Activated naive CD4-positive, alpha-beta T cell treated with anti-CD3 and anti-CD28 coated beads, Interleukin-2, amount 10 ng/mL, durations not matched to agents 7 days and 5 days (primary cell): ENCODE measurements at places on chromosomes 1 and 21.

DNA sequence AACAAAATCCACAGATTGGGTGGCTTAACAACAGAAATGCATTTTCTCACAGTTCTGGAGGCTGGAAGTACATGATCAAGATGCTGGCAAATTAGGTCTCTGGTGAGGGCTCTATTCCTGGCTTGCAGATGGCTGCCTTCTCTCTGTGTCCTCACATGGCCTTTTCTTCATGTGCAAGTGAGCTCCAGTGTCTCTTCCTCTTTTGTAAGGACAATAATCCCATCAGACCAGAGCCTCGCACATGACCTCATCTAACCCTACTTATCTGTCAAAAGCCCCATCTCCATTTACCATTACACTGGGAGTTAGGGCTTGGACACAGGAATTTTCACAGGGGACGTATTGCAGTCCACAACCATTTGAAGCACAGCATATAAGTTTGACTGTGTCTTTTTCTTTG is 181.6 kb downstream of the NEGR1 start:
- no peaks in the 10 kb centered on the region for H3K36me3 ChIP-seq
- H3K4me3 ChIP-seq: no peak overlapping the region
- DNase-seq: no peak
- no peak overlapping the region for H3K27ac ChIP-seq
- H3K4me1 ChIP-seq: no peaks in the 10 kb centered on the region
- no peaks in the 10 kb centered on the region for H3K27me3 ChIP-seq

GRCh38 chr1:203046984-203047630 is 20.8 kb downstream of the PPFIA4 start:
- peaks cover 9% of the 10 kb centered on the region for H3K27me3 ChIP-seq
- DNase-seq: no peak
- no peaks in the 10 kb centered on the region for H3K4me1 ChIP-seq
- peaks cover 11% of the 10 kb centered on the region for H3K36me3 ChIP-seq

DNA sequence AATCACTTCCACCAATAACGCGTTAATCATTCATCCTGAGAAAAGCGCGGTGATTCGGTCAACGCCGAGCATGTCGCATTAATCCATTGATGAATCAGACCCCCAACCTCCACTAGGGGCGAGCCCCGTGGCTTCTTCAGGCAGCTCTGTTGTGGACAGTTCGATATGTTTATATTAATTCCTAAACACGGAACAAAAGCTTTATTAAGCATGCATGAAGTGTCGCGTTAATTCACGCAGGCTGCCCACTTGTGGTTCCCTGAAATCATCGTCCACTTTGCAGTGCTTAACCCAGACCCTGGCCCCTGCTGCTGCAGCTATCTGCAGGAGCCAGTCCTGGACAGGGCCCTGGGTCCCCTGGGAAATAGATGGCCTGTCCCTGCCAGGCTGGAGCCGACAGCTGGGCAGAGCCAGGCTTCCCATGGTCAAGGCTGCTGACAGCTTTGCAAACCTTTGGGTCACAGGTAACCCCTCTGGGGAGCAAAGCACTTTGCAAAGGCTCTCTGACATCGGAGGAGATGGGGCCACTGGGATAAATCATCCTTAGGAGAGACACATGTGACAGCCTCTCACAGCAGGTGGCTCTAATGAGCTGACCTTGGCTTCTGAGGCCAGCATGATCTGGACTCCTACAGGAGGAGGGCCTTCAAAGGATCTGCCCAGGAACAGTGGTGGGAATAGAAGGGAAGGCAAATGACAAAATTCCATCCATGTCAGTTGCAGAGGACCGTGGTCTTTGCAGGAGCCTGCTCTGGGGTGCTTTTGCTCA is 137.0 kb upstream of the AJAP1 start:
- no peak overlapping the region for H3K4me3 ChIP-seq
- H3K27me3 ChIP-seq: peaks cover 3% of the 10 kb centered on the region
- H3K27ac ChIP-seq: no peak overlapping the region
- no peak for DNase-seq
- H3K4me1 ChIP-seq: no peaks in the 10 kb centered on the region
- no peaks in the 10 kb centered on the region for H3K36me3 ChIP-seq

DNA sequence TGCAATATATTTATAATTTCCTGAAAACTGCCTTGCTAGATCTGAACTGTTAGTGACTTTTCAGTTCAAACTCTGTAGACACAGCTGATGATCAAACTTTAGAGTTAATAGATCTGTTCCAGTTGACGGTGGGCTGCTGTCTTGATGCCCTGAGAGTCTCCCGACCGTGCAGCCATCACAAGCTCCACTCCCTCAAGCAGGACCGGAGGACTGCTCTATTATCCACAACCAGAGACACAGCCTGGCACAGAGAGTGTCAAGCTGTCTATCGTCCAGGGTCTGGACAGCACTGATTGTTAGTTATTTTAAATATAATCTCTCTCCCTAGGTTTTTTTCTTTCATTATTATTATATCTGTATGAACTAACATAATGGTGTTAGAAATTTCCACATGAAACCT is 8.0 kb downstream of the CHODL start:
- H3K27me3 ChIP-seq: no peaks in the 10 kb centered on the region
- no peak for DNase-seq
- no peaks in the 10 kb centered on the region for H3K4me1 ChIP-seq
- H3K4me3 ChIP-seq: no peak overlapping the region

DNA sequence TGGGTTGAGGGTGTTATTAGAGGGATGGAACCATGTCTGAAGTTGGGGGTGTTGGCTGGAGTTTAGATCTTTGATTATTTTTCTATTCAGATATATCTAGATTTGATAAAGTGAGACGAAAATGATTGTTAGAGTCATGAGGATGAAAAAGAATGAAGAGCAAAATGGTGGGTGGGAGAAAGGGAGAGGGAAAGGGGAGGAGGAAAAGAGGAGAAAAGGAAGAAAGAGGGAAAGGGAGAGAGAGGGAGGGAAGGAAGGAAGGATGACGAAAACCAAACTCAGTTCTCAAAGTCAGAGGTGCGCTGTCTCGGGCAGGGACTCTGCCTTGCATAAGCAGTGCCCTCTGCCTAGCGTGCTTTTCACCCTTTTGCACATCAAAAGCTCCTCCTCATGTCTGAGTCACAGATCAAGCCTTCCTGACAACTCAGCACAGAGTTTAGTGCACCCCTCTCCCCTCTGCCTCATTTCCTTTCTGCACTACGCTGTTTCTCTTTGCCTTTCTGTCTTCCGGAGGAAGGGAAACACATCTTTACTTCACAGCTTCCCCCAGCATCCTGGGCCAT is 225.8 kb upstream of the PROX1 start:
- peaks cover 14% of the 10 kb centered on the region for H3K4me1 ChIP-seq
- DNase-seq: peak; percentile 54
- H3K36me3 ChIP-seq: no peaks in the 10 kb centered on the region

DNA sequence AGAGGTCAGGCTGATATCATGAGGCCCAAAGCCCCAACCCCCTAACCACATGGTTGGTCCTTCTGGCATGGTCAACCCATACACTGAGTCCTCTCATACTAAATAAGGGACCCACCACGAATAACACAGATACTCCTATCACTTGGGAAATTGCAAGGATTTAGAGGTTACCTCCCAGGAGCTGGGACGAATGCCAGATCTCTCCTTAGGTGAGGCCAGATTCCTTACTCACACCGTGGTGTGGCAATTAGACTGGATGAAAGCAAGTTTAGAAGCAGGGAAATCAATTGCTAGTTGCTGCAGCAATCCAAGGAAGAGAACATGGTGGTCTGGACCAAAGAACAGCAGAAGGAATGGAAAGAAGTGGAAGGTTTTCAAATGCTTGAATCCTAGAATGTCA is 60.1 kb downstream of the IER5 start:
- H3K36me3 ChIP-seq: peaks cover 4% of the 10 kb centered on the region
- peaks cover 43% of the 10 kb centered on the region for H3K27me3 ChIP-seq
- H3K4me3 ChIP-seq: no peak overlapping the region
- no peak overlapping the region for H3K27ac ChIP-seq
- H3K4me1 ChIP-seq: peaks cover 49% of the 10 kb centered on the region
- no peak for DNase-seq

GRCh38 chr1:153277852-153278251 is 18.4 kb downstream of the LORICRIN start:
- H3K4me3 ChIP-seq: no peak overlapping the region
- H3K4me1 ChIP-seq: no peaks in the 10 kb centered on the region

DNA sequence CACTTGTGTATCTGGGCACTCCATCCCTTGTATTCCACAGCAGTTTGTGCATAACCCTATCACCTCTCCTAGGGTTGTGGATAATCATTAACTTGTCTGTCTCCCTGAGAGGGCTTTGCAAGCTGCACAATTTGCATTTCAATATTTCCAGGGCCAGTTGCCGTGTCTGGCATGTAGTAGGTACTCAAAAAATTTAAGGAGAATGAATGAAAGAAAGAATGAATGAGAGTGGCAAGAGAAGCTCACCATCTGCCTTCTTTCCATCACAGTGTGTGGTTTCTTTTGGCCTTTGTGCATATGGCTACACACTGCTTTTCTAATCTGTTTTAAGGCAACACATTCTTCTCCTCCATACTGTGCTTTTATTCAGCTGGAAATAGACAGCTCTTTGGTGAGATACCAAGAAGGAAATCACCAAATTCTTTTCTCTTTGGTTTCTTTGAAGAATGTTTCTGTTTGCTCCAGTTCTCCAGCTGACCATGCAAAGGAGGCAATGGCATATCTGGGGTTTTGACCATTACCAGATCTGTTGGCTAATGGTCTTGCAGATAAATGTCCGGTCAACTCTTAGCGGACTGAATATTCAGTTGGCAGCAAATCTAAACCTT is 49.4 kb downstream of the NGF start:
- H3K27ac ChIP-seq: no peak overlapping the region
- peaks cover 10% of the 10 kb centered on the region for H3K27me3 ChIP-seq
- H3K4me1 ChIP-seq: no peaks in the 10 kb centered on the region
- H3K36me3 ChIP-seq: no peaks in the 10 kb centered on the region
- no peak overlapping the region for H3K4me3 ChIP-seq

DNA sequence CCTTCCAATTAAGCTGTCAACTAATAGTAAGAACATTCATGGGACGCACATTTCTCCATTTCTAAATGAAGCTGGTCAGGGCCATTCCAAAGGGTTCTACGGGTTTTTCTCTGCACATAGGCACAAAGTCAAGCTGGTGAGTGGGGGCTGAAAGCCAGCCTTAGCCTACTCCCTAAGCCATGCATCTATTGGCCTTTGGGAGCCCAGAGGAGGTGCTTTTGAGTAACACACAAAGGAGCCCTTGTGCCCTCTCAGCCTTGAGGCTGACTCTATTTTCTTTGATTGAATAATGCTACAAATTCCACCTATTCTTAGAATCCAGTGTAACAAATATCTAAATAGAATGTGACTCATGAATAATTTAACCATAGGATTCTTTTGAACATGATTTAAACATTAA is 73.6 kb downstream of the RGS13 start:
- H3K4me3 ChIP-seq: no peak overlapping the region
- no peaks in the 10 kb centered on the region for H3K4me1 ChIP-seq
- no peaks in the 10 kb centered on the region for H3K27me3 ChIP-seq
- no peaks in the 10 kb centered on the region for H3K36me3 ChIP-seq

DNA sequence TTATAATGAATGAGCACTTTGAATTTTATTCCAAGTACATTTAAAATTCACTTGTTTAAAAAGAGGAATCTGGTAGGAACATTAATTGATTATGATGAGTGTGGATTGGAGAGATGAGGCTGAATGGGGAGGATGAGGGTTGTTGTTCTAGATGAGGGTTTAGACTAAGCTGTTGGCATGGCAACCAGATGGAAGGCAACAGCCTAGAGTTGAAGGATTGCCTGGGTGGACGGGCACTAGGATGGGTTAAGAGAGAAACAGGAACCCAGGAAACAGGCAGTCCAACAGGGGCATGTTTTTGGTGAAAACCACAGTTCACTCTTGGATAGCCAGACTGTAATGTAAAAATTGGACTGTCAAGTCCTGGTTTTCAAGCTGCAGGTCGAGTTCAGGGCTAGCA is 125.5 kb downstream of the CHRM3 start:
- no peak overlapping the region for H3K27ac ChIP-seq
- H3K4me3 ChIP-seq: no peak overlapping the region
- no peak for DNase-seq
- H3K27me3 ChIP-seq: no peaks in the 10 kb centered on the region

GRCh38 chr1:229664133-229664689 is 38.2 kb downstream of the URB2 start:
- H3K4me3 ChIP-seq: no peak overlapping the region
- H3K4me1 ChIP-seq: peaks cover 5% of the 10 kb centered on the region
- peak; percentile 56 for DNase-seq

DNA sequence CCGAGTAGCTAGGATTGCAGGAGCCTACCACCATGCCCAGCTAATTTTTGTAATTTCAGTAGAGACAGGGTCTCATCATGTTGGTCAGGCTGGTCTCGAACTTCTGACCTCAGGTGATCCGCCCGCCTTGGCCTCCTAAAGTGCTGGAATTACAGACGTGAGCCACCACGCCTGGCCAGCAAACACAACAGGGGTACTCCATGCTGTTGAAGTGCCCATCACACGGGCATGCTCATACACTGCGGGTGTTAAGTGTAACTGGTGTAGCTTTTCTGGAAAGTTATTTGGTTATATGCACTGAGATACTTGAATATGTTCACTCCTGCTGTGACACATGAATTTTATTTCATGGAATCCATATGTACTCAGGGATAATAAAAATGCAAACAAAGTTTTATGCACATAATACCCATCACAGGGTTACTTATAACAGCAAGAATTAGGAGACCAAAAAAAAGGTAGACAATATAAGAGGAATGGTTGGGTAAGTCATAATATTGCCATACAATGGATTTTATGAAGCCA is 9.2 kb downstream of the SRSF4 start:
- no peak overlapping the region for H3K27ac ChIP-seq
- no peak overlapping the region for H3K4me3 ChIP-seq
- DNase-seq: no peak
- peaks cover 62% of the 10 kb centered on the region for H3K4me1 ChIP-seq
- H3K27me3 ChIP-seq: no peaks in the 10 kb centered on the region

GRCh38 chr1:113857776-113858175 is 13.7 kb downstream of the PTPN22 start:
- no peak for DNase-seq
- H3K27me3 ChIP-seq: no peaks in the 10 kb centered on the region

GRCh38 chr1:44828841-44829440 is 14.1 kb downstream of the PTCH2 start:
- DNase-seq: no peak
- H3K36me3 ChIP-seq: no peaks in the 10 kb centered on the region
- H3K27ac ChIP-seq: no peak overlapping the region
- peaks cover 4% of the 10 kb centered on the region for H3K4me1 ChIP-seq

- peaks cover 8% of the 10 kb centered on the region for H3K27me3 ChIP-seq
- H3K36me3 ChIP-seq: no peaks in the 10 kb centered on the region
- no peak overlapping the region for H3K4me3 ChIP-seq
These were observed 170.6 kb upstream of the ARHGEF16 start for GRCh38 chr1:3283849-3284248.

DNA sequence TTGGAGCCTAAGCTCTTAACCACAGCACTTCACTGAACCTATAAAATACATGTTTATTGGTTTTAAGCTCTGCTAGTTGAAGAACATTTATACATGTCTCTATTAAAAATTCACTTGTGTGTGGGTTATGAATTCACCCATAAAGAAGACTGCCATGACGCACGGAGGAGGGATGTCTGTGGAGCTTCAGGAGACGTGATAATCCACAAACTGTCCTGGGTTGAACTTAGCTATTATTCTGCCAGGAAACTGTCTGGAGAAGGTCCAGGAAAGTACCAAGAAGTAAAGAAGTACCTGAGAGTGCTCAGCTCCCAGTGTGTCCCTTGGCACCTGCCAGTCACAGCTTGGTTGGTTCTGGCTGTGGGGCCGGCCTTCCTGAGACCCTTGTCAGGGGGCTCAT is 56.3 kb downstream of the DDR2 start:
- no peak overlapping the region for H3K27ac ChIP-seq
- no peak for DNase-seq
- no peak overlapping the region for H3K4me3 ChIP-seq
- H3K36me3 ChIP-seq: no peaks in the 10 kb centered on the region

- H3K27ac ChIP-seq: no peak overlapping the region
- DNase-seq: no peak
- H3K4me3 ChIP-seq: no peak overlapping the region
These were observed 400.7 kb downstream of the NEGR1 start for GRCh38 chr1:71881611-71882010.
